ENCODE measurements at places on chromosomes 6 and 20.

DNA sequence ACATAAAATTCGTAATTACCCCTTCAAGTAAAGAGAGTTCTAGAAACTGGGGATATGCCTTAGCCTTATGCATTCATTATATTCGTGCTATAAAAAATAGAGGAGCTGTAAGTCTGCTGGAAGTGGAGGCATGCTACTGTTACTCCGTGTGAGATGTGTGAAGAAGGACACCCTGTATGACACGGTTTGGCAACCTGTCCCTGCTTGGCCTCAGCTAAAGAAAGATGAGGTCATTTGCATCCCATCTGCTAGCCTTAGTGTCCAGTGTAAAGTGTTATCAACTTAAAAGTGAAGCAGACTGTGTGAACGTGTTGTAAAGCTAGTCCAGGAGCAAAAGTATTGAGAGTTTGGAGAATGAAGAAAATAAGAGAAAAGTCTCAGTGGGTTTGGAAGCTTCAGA lies 135.1 kb upstream of the RAB32 start:
- no peak for DNase-seq

GRCh38 chr6:108074057-108074358 lies 533 bp downstream of the OSTM1 start:
- no peak for DNase-seq

GRCh38 chr6:125804264-125804663 lies 13.5 kb downstream of the NCOA7 start:
- no peak for DNase-seq

GRCh38 chr6:105476978-105477377 lies 74.1 kb upstream of the PREP start:
- DNase-seq = no peak

DNA sequence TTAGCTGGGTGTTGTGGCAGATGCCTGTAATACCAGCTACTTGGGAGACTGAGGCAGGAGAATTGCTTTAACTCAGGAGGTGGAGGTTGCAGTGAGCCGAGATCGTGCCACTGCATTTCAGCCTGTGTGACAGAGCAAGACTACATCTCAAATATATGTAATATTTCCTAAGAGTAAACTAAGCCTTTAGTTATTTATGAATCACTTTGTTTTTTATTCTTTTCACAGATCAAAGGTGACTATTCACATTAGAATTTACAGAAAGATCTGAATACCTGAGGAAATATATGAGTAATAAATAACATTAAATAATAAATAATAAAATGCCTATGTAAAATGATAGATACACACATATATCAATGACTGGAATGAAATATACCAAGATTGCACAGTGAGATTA lies 630.8 kb upstream of the IMPG1 start:
- DNase-seq = no peak

GRCh38 chr20:45823949-45824835 lies 2.9 kb downstream of the TNNC2 start:
- DNase-seq = no peak

Measured in stimulated activated CD8-positive, alpha-beta memory T cell treated with anti-CD3 and anti-CD28 coated beads, Interleukin-2, amount 100 ng/mL, for 48 hours (primary cell).